Dermis microvascular lymphatic vessel endothelial cell (primary cell): ENCODE measurements at places on chromosomes 1 and 21.

GRCh38 chr1:55718758-55719671 lies 503.9 kb upstream of the USP24 start:
- DNase-seq = peak; percentile 5

- peak; percentile 30 for DNase-seq
These were observed at the start of gene LDLRAP1 for GRCh38 chr1:25543425-25544242. Gene LDLRAP1 (plus strand): TSS chr1:25543606. CDS start chr1:25543699, 93 bp downstream.

DNA sequence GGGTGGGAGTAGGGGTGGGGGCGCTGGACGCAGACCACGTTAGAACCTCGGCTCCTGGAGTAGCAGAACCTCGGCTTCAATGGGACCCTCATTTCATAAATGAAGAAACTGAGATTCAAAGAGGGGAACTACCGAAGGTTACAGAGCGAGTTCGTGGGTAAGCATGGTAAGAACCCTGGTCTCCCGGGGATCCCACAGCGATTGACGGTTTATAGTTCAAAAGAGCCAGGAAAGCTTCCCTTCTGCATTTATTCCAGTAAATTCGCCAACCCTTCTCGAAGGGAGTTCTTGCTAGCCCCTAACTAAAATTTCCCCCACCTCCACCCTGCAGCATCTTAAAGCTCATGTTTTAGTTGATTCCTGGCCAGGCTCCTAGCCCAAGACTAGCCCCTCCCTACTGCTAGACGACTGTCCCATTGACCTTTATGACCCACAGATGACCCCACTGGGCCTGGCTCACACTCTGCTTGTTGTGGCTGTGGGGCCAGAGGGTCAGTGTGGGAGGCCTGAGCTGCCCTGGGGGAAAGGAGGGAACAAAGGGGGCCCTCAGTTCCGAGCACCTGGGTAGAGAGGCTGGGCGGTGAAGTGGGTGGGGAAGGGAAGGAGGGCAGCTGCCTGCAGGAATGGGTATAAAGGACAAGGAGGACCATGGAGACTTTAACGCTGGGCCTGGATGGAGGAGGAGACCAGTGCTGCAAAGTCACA lies 558 bp upstream of the KIF21B start:
- DNase-seq = no peak

- DNase-seq = no peak
These were observed 97.9 kb downstream of the USH2A start for GRCh38 chr1:216325336-216325735.

DNA sequence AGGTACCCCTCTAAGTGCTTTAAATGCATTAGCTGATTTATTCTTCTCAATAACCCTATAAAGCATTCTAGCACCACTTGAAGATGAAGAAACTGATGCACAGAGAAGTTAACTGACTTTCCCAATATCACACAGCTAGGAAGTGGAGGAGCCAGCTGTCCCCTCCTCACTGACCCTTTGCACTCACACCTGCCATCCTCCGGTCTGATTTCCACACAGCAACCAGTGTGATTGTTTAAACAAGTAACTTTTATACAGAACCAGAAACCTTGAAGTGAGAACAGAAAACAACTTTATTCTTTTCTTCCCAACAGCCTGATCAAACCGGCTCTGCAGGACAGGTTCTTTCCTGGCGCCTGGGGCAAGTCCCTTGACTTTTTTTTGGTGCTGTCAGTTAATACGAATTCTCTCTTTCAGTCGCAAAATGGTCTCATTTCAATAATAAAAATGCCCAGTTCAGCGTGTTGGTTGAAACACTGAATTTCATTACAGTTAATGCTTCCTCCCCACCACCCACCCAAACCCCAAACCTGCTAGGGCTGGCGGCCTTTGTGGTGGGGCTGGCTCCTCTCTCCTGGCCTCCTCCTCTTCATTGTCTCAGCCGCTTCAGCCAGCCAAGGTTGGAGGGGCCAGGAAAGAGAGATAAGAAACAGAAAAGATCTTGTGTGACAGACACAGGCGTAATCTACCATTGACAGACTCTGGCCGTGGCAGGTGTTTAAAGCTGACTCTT lies 26.4 kb upstream of the EEIG2 start:
- DNase-seq = no peak

GRCh38 chr1:237327061-237327460 lies 285.1 kb downstream of the RYR2 start:
- DNase-seq = no peak

DNA sequence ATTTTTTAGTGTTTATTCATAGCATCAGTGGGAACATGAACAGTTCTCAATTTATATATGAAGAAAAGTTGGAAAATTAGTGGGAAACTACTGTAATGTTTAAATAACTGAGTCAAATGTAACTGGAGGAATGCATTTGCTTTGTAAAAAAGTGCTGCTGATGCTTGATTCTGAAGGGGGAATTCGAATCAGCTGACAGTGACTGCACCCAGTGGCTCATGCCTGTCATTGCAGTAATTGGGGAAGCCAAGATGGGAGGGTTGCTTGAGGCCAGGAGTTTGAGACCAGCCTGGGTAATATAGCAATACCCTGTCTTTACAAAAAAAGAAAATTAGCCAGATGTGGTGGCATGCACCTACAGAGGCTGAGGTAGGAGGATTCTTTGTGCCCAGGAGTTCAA lies 398.4 kb downstream of the ZP4 start:
- no peak for DNase-seq

- DNase-seq = no peak
These were observed 26.4 kb upstream of the SUMO3 start for GRCh38 chr21:44844256-44844655.
